ENCODE measurements at places on chromosomes 4 and X.

- DNase-seq: no peak
Measured at GRCh38 chr4:74897386-74897785, 35.5 kb upstream of the PARM1 start.

- DNase-seq: no peak
Measured at GRCh38 chr4:74447636-74448233, 2.8 kb downstream of the AREG start.

GRCh38 chr4:130640592-130640991, 1544.6 kb downstream of the C4orf33 start:
- no peak for DNase-seq

GRCh38 chr4:80790152-80790551, 240.4 kb upstream of the BMP3 start:
- DNase-seq: no peak

Data from amniotic stem cell (primary cell).